ENCODE measurements at places on chromosomes 5 and 9. TPM values are rescaled to one million over a fixed set of nuclear protein-coding genes. Genes with fewer than 3 reads are reported as not detected.

ADAMTS13 gene
- 7.2 TPM for polyA plus RNA-seq

PAIP1 gene
- polyA plus RNA-seq = 136 TPM

FGD3 gene
- polyA plus RNA-seq = 4.5 TPM

NUTM2G gene
- polyA plus RNA-seq = 0.72 TPM

BARX1 gene
- 0.46 TPM for polyA plus RNA-seq

PCDHA1 gene
- 0.06 TPM for polyA plus RNA-seq

QRFP gene
- polyA plus RNA-seq = 0.61 TPM

SLC34A3 gene
- polyA plus RNA-seq = 2.9 TPM

WDR38 gene
- 0.23 TPM for polyA plus RNA-seq

SYNPO gene
- 106 TPM for polyA plus RNA-seq

PBX3 gene
- 26.1 TPM for polyA plus RNA-seq

RASEF gene
- polyA plus RNA-seq = 8.6 TPM

- DNase-seq = peak; percentile 22
Observed at GRCh38 chr9:91589101-91589553, 165.5 kb upstream of the NFIL3 start.

DNA sequence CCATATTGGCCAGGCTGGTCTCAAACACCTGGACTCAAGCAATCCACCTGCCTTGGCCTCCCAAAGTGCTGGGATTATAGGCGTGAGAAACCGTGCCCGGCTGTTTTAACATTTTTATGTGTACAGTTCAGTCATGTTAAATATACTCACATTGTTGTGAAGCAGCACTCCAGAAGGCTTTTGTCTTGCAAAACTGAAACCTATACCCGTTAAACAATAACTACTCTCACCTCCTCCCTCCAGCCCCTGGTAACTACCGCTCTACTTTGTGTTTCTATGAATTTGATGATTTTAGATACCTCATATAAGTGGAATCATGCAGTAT is 23.1 kb upstream of the SHB start:
- no peak for DNase-seq

GRCh38 chr5:89706731-89707130 is 702.8 kb downstream of the CETN3 start:
- DNase-seq = no peak

GRCh38 chr9:77883846-77884771 is 147.5 kb downstream of the GNAQ start:
- DNase-seq = no peak

DNA sequence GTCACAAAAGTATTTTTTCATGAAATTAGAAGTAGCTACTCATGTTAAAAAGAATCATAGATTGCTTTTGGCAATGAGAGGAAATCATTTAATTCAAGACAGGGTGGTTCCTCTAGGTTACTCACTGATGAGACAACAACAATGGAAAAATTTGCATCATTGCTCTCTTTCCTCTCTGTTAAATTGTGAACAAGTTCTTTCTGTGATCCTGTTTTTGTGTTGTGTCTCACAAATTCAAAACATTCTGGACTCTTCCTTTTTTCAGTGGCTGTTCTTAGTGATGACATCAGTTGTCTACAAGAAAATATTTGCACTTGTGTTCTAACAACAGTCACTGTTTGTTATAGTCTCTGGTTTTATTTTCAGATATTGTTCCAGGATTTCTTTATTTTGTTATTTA is 95.3 kb downstream of the XRCC4 start:
- no peak for DNase-seq

- no peak for DNase-seq
Observed at GRCh38 chr5:174293481-174293880, 248.0 kb downstream of the NSG2 start.

DNA sequence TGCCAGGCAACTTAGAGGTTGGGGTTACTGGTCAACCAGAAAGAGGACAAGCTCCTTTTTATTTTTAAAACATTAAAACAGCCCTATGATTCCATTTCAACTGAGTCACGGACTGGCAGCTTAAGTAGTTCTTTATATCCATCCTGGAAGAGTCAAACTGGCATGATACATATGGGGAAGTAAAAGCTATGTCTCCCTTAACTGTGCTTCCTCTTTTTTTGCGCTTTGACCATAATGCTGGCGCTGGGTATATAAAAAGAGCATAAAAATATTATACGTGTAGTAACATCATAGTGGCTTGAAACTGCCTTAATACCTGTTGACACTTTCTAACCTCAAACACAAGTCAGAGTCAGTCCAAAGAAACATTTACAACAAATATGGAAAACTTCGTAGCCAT is 274.4 kb downstream of the CSNK1G3 start:
- no peak for DNase-seq

DNA sequence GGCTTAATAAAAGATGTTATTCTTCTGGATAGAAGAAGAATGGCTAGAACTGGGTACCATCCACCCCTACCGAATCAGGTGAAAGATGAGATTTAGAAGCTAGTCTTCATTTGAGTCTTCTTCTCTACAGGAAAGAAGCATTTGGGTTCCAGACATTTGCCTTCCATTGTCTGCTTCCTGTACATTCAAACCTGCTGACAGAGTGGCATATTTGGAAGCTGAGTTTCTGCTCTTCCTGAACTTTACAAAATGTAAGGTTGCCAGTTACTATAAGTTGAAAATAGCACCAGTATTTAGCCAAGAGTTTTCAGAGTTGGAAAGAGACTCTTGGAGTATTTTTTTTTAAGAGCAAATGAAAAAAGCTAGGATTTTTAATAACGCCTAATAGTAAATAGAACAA is 525.4 kb upstream of the TLE4 start:
- no peak for DNase-seq

DNA sequence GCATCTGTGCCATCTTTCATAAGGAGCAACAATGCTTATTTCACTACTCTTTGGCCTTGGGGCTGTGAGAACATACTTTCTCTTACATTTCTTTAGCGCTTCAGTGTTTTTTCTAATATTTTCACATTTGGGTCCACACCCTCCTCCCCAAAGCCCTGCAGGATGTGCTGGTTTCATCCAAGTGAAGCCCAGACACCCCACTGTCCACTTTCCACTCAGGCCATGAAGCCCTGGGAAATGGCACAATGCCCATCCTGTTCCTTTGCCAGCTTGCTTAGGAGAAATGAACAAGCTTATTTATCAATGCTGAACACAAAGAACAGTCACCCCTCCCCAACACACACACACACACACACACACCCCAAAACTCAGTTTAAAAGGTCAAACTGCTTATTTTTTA is 17.3 kb upstream of the TMOD1 start:
- DNase-seq = no peak

GRCh38 chr5:168917947-168918600 is 338.9 kb upstream of the PANK3 start:
- no peak for DNase-seq

DNA sequence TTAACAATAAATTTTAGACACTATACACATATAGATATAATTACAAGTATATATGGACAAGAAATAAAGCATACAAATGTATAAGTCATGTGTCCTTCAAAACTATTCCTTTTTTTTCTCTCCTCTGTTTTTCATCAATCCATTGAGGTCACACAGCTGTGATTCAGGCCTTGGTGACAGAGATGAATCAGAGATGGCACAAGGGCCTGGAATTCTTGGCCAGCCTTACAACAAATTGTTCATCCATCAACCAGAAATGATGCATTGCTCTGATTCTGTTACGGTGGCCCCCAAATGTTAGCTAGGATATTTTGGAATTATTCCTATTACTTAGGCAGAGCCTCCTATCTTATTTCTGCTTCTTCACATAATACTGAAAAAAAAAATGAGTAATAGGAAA is 108.7 kb upstream of the MPDZ start:
- DNase-seq = no peak

GRCh38 chr5:67195406-67196275 is 958 bp downstream of the CD180 start:
- DNase-seq = no peak

GRCh38 chr9:14981291-14981950 is 71.2 kb upstream of the FREM1 start:
- no peak for DNase-seq

DNA sequence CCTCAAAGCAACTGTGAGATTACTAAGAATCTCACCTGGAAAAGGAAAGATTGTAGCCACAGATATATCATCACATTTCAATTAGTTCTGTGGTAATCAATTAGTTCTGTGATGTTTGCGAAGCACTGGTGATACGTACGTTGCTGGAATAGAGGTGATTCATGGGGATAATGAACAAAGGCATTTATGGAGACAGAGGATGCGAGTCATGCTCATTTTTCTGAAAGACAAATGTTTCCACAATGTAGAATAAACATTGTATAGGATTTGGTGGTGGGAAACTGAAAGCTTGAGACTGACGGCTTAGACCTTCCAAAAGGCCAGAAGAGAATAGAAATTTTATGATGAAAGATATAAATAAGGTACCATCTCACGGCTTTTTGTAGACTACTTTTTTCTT is 507.3 kb upstream of the TYRP1 start:
- no peak for DNase-seq

DNA sequence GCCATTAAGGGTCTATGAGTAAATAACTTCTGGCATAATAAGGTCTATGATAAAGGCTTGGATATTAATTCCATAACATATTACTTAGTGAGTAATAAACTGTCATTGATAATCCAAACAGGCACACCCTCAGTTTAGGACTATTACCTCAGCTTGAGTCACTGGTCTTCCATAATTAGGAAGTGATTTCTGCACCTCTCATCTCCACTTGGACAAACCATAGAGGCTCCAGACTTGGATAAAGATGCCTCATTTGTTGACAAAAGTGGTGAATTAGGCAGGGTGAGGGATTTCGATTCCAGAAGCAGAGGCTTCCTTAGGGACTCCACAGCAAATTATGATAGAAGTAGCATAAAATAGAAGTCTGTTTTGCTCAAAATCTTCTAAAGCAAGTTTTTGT is 127.5 kb upstream of the MTAP start:
- DNase-seq = no peak

DNA sequence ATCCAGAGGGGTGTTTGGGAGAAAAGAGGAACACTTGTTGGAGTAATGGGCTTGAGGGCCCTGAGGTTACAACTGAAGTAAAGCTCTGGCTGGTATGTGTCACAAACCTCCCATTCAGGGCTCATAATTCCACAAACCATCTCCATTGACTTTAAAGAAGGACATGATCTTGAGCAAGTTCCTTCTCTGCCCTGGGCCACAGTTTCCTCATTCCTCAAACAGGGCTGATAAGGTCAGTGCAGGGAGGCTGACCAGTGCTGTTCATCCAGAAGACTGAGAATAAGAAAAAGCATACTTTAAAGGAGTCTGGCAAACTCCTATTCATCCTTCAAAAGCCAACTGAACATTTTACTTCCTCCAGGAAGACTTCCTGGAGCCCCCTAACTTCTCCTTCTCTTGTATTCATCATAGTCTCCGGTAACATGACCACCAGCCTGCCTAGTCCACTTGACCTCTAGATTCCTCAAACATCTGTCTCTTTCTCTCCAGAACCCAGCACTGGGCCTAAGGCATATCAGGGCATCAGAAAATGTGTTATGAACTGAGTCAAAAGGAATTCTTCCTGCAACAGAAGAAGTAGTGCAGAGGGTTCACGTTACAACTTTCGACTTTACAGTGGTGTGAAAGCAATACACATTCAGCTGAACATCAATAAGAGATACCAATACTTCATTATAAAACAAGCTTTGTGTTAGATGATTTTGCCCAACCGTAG is 20.7 kb upstream of the PTPN3 start:
- no peak for DNase-seq

GRCh38 chr9:78073722-78074121 is 42.1 kb upstream of the GNAQ start:
- DNase-seq = no peak

GRCh38 chr9:14978022-14979000 is 68.1 kb upstream of the FREM1 start:
- DNase-seq = no peak

DNA sequence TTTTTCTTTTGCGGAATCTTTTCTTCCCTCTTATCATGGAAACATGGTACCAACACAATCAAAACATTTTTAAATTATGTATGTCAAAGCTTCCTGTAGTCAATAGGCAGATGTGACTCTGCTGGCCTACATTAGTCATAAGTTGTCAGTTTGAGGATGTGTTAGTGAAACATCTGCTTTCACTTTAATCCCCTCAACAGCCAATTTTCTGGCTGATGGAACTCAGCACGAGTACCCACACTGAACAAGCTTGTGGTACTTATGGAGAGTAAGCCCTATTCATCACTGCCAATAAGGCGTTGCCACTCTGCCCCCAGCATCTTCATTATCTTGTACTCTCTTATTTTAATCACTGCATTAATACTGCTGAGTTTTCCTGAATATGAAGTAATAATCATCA is 1034.4 kb downstream of the CDH9 start:
- no peak for DNase-seq

DNA sequence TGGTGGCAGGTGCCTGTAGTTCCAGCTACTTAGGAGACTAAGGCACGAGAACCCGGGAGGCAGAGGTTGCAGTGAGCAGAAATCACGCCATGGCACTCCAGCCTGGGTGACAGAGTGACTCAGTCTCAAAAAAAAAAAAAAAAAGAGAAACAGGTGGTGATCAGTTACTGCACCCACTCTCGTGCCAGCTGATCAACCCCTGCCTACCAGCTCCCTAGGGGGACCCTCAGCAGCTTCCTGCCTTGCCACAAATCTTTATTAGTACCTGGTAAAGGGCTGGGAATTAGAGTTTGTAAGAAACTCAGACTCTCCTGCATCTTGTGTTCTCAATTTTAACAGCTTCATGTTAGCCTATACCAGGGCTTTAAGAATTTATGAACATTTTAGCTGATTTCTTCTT is 914.9 kb downstream of the EFNA5 start:
- no peak for DNase-seq

GRCh38 chr9:71766663-71767062 is 1.6 kb downstream of the CEMIP2 start:
- DNase-seq = no peak

- DNase-seq = no peak
Observed at GRCh38 chr5:151005950-151006576, 14.3 kb upstream of the GPX3 start.

GRCh38 chr5:179478624-179479023 is 71.7 kb upstream of the RUFY1 start:
- DNase-seq = no peak

- no peak for DNase-seq
Observed at GRCh38 chr5:163498886-163499285, 6.5 kb upstream of the MAT2B start.

- DNase-seq = peak; percentile 11
Observed at GRCh38 chr9:107131108-107131799, 151.8 kb upstream of the RAD23B start.

- no peak for DNase-seq
Observed at GRCh38 chr9:129708793-129709192, 43.3 kb downstream of the PRRX2 start.

GRCh38 chr9:4614627-4615026 is 47.5 kb upstream of the PLPP6 start:
- no peak for DNase-seq

- no peak for DNase-seq
Observed at GRCh38 chr9:132494857-132495256, 84.8 kb downstream of the CFAP77 start.

GRCh38 chr9:91391818-91392217 is 30.1 kb upstream of the AUH start:
- DNase-seq = no peak

Data from left renal pelvis (tissue), 4 donors.